ENCODE measurements at places on chromosomes 11 and 22.

DNA sequence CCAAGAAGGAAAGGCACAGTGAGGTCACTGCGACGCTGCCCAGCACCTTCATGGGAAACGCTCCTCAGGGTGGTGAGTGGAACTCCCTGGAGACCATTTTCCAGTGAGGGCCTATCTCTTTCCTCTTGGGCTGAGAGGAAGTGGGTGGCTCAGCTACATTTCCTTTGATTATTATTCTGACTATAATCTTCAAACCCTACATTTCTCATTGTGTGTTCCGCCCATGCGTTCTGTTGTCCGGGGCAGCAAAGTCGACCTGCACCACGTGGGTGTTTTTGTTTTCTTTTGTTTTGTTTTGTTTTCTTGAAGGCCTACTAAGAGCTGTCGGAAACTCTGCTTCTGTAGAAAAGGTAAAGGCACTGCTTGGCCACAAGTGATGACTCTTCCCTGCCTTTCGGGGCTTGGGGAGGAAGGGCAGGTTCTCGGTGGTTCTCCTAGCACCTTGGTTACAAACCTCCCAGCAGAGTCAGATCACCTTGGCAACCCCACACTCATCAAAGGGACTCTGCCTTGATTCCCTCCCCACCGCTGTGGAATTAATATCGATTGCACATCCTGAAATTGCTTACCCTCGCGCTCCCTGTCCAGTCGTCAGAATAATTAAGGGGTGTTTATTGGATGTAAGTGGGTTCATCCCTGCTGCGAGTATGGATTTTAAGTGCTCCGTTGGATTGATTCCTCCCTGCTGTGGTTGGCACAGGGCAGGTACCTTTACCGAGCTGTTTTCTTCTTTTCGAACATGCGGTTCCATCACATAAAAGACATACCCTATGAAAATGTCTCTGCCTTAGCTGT, 7.3 kb downstream of the PARVB start:
- DNase-seq: no peak

GRCh38 chr22:20395907-20396287, 1.9 kb downstream of the ZNF74 start:
- no peak for DNase-seq

- DNase-seq: no peak
Measured at GRCh38 chr22:39220890-39221850, 23.6 kb downstream of the PDGFB start.

DNA sequence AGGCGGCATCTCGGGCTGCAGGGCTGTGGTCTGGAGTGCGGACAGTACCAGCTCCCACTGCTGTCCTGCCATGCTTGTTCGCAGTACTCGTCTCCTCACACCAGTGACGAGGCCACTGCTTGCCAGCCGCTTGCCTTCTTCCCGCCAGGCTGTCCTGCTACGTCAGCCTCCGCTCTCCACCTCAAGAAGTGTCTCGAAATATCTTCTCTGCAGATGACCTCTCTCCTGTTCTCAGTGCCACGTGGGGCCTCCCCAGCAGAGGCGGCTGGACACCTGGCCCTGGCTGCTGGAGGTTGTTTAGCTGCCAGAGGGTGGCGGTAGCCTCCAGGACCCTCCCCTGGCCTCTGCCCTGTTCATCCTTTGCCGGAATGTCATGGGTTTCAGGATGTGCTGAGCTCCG, 3.1 kb upstream of the CCDC188 start:
- no peak for DNase-seq

GRCh38 chr11:126113515-126113957, 50.9 kb upstream of the CDON start:
- DNase-seq: no peak

GRCh38 chr22:45970705-45971407, 6.1 kb downstream of the WNT7B start:
- no peak for DNase-seq

GRCh38 chr22:26898946-26899605, 241.7 kb downstream of the MIAT start:
- DNase-seq: no peak

GRCh38 chr11:64893194-64894069, 15.0 kb upstream of the EHD1 start:
- DNase-seq: no peak

- DNase-seq: no peak
Measured at GRCh38 chr22:48438800-48439559, 1388.7 kb downstream of the BRD1 start.

DNA sequence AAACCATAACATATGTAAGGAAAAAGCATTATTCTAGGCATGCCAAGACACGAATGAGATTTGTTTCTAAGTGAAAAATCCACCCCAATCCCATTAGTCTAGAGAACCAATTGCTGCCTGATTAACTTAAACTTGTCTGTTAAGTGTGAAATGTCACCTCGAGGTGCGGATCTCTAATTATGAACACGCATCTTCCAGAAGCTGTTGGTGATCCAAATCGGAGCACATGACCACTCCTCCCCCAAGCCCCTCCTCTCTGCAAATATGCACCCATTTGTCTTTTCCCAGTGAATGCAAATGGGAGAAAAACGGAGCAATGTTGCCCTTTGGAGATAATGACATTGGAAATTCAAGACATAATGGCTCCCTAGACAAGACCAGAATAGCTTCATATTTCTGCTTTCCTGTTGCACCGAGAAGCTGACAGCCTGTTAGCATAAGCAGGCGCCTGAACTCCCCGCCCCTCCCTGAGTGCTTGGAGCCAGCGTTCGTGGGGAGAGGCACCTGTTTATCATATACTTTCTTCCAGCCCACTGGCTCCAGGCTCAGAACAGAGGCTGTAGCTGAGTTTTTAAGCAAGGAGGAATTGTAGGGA, 6.0 kb upstream of the FXYD6 start:
- DNase-seq: no peak

DNA sequence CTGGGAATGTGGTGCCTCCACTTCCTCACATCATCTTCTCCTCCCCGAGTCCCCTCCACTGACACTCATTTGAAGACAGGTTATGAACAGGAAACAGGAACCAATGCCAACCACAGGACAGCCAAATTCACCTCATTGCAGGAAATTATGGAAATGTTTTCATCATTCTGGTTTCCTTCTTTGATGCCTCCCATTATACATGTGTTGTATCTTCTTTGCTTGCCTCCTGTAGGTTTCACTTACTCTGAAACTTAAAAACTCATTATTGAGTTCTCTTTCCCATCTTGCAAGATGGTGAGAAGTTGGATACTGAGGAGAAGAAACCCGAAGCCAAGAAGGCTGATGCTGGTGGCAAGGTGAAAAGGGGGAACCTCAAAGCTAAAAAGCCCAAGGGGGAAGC, 108.5 kb downstream of the PHF21B start:
- DNase-seq: no peak

DNA sequence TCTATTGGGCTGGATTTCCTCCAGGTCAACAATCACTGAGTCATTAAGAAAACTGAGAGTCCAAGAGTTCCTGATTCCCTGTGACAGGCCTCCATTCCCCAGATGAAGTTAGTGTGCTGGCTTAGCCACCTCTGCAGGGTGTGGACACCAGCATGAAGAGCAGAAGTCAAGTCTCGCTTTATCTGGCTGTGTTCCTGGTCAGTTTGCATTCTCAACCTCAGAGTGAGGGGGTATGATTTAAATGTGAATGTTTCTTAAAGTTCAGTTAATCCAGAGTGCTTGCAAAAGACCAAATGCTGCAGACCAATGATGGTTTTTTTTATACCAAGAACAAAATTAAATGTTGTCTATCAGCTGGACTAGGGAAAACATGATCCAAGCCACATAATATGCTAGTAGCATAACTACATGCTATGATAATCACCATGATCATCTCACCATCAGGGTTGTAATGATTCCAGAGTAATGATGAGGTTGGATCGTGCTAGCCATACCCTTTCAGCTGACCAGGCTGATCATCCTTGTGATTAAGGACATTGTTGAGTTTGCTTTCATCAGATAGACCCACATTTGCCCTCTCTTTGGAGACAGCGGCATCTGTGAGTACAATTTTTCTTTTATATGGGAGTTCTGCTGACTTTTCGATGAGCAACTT, 145.8 kb upstream of the ARHGAP20 start:
- DNase-seq: no peak

DNA sequence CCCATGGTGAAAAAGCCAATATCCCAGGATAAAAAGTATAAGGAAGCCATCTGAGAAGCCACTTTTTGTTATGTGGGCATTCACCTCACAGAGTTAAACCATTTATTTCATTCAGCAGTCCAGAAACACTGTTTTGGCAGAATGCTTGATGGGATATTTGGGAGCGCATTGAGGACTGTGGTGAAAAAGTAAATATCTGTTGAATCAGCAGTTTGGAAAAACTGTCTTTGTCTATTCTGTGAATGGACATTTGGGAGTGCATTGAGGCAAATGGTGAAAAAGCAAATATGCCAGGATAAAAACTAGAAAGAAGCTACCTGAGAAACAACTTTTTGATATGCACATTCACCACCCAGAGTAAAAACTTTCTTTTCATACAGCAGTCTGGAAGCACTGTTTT, 276.2 kb upstream of the TRIM48 start:
- no peak for DNase-seq

DNA sequence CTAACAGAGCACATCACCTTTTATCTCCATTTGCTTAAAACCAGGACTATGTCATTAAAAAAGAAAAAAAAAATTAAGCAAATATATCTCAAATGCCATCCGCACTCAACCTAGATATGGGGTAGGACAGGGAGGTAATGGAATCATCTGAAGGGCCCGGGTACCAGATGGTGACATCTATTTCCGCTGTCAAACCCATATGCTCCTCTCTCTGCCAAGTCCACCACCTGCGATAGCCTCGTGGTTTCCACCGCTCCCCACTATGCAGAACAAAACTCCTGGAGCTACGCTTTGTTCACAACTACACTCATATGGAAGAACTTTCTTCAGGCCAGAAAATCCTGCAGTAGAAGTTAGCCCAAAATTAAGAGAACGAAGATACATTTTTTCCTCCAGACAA, 31.4 kb downstream of the FEZ1 start:
- DNase-seq: no peak

DNA sequence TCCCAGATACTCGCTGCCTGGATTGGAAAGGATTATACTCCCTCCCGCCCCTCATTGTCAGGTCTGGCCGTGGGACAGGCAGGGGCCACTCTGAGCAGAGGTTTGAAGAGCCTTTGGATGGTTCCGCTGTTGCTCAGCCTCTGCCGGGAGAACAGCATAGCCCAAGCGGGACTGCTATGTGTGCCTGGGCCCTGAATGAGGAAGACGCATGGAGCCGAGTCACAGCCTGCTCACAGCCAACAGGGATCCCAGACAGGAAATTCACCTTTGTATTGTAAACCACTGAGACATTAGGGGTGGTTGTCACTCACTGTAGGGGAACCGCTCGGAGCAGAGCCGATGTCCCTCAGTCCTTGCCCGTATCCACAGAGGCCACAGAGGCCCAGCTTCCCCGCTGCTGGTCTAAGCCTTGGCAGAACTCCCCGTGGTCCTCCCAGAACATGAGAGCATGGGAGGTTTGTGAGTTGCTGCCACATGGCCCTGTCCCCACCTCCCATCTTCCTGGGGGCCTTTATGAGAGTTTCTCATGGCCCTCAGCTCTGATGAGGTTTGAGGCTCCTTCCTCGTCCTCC, 10.7 kb upstream of the FAM118A start:
- no peak for DNase-seq

- no peak for DNase-seq
Measured at GRCh38 chr11:102517670-102518069, 12.9 kb downstream of the MMP7 start.

- DNase-seq: no peak
Measured at GRCh38 chr22:38429499-38430068, 25.4 kb downstream of the KCNJ4 start.

- DNase-seq: no peak
Measured at GRCh38 chr11:131893103-131893890, 522.9 kb downstream of the NTM start.

DNA sequence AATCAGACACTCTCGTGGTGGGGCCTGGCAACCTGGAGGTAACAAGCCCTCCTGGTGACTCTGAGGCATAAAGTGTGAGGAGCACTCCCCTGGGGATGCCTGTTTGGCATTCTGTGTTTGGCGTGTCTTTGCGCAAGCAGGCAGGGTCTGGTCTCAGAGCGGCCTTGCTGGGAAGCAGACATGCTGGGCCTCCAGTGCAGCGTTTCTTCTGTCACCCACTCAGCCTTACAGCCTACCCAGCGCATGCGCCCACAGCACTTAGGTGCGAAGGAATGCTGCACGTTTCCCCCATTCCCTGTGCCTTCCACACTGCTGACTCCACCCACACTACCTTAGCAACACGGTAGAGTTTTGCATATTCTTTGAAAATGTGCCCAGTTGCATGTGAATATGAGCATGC, 7.4 kb upstream of the CXCR5 start:
- no peak for DNase-seq

GRCh38 chr22:50014053-50014501, 1.5 kb upstream of the IL17REL start:
- DNase-seq: no peak
